Thoracic aorta (tissue), 2 donors: ENCODE measurements at places on chromosomes 2 and 18.

DNA sequence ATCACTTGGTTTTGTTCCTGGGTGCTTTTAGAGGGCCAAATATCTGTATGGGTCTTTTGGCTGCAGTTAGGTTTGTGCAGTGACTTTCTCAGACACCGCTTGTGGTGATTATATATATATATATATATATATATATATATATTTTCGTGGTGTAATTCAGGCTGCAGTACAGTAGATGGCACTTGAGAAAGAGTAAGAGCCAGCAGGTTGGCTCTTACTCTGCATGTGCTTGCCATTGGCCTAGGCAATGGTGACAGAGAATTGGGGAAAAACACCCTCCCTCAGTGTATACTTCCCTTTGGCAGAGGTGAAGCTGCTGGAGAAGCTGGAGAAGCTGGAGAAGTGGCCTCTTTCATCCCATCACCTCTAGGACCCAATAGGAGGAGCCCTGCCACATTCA, 22.2 kb upstream of the MYL1 start:
- no peak for DNase-seq

DNA sequence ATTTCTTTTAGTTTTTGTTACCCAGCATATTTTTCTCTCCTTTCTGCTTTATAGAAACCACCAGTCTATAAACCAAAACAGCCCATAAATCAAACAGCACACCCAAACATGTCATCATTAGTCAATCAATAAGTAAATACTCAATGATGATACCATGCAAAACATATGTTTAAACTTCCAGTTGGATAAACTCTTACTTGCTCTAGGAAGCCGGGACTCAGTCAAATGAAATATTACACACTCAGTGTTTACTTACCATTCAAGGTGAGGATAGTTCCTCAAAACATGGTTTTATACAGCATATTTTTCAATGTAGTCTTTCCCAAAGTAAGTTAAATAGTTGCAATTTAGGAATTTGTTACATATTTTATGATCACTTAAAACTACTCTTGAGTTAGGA, 343.6 kb upstream of the NXPH2 start:
- DNase-seq = no peak

DNA sequence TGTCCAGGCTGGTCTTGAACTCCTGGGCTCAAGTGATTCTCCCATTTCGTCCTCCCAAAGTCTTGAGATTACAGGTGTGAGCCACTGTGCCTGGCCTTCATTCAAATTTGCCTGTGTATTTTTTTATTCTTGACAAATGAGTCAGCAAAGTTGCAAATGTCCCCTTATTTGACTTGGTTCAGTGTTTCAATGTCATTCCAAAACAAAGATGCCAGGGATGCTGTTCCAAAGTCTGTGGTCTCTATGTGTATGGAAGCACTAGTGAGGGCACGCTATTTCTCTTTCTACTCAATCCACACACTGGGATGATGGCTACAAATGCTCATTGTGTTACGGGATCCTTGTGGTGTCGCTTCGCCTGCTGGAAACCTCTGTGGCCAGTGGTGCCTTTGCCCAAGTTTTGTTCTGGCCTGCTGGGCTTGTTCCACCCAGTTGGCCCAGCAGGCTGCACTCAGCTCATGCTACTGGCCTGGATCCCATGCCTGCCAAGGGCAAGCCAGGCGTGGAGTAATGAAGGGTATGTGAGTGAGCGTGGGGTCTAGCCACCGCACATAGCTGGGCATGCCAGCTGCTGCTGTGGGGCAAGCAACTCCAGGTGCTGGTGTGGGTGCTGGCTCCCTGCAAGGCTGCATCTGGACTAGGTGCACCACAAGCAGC, 35.6 kb downstream of the FBXO48 start:
- no peak for DNase-seq

GRCh38 chr2:144522176-144522896, 2.4 kb upstream of the ZEB2 start:
- no peak for DNase-seq

DNA sequence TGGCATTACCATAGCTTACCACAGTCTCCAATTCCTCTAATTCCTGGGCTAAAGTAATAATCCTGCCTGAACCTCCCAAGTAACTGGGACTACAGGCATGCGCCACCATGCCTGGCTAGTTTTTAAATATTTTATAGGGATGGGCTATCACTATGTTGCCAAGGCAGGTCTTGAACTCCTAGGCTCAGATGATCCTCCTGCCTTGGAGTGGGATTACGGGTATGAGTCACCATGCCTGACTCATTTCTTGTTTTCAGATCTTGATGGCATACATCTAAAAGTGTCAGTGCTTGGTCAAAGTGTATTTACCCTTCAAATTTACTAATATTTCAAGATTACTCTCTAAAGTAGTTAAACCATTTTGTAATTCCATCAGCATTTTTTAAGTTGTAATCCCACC, 9.4 kb upstream of the SOCS6 start:
- no peak for DNase-seq

GRCh38 chr2:36516136-36516870, 81.7 kb downstream of the FEZ2 start:
- DNase-seq = no peak

- DNase-seq = no peak
Observed at GRCh38 chr2:213787869-213788268, 503.6 kb downstream of the SPAG16 start.

GRCh38 chr2:217356781-217357180, 496.9 kb upstream of the TNP1 start:
- peak; percentile 34 for DNase-seq

DNA sequence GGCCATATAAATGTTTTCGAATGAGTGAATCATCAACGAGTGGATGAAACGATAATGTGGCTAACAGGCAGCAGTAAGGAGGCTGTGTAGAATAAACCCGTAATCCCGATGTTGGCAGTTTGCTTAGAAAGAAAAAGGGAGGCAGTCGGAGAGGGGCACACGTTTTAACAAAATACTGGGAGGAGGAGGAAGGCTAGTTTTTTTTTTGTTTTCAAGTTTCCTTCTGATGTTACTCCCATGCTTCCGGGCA, 476 bp upstream of the MSH2 start:
- DNase-seq = no peak

DNA sequence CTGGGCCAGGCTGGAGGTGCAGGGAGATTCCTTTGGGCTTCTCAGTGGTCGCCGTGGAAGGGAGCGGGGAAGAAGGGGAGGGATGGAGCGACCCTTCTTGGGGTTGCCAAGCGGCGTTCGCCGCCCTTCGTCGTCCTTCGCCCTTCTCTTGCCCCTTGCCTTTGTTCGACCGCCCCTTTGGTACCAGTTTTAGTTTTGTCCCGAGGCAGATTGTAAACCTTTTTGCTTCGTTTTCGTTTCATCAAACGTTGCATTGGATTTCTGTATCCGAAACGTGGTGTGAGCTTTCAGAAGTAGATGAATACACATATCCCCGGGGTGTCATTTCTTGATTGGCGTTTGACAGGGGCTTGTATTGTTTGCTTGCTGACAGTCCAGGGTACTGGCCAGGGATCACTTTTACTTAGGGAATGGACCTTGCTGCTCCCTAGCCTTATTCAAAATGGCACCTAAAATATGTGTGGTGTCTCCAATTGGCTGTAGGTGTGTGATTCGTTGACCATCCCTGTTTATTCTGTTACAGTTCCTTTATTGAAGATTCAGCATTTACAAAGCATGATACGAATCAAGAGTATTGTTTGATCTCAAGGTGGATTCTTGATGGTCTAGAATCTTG, 788 bp downstream of the USP14 start:
- DNase-seq = no peak

GRCh38 chr2:174792309-174793025, 28.2 kb upstream of the CHRNA1 start:
- no peak for DNase-seq

DNA sequence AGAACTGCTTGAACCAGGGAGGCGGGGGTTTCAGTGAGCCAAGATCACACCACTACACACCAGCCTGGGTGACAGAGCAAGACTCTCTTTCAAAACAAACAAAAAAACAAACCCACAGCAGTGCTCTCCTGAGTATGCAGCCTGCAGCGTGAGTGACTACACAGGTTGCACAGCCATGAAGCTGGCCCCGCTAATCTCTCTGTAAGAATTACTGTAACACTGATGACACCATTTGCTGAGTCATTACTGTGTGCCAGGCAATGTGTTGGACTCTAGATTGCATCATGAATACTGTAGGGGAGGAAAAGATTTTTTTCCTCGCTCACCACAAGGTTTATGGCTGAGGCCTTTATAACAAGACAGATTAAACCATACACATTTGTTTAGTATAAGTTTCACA, 118.6 kb upstream of the ATP8B1 start:
- DNase-seq = no peak

GRCh38 chr2:150759531-150759930, 272.1 kb upstream of the RND3 start:
- DNase-seq = no peak

GRCh38 chr18:13461936-13462335, 243.4 kb downstream of the LDLRAD4 start:
- no peak for DNase-seq

DNA sequence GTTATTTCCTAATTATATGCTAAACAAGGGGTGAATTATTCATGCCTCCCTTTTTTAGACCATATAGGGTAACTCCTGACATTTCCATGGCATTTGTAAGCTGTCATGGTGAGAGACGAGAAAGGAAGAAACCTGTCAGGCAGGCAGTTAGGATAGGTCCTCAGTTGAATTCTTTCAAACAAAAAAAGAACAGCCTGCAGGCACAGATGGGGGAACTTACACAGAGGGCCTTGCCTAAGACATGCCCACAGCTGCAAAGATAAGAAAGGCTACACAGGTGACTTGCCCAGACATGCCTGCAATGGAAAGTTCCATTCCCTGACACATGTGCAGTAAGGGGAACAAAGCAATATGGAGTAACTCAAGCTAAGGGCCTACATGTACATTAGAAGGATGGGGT, 128.1 kb downstream of the TMEM163 start:
- DNase-seq = no peak

- no peak for DNase-seq
Observed at GRCh38 chr2:124480958-124481357, 455.9 kb downstream of the CNTNAP5 start.

GRCh38 chr18:79642626-79643025, 37.0 kb upstream of the CTDP1 start:
- DNase-seq = no peak

DNA sequence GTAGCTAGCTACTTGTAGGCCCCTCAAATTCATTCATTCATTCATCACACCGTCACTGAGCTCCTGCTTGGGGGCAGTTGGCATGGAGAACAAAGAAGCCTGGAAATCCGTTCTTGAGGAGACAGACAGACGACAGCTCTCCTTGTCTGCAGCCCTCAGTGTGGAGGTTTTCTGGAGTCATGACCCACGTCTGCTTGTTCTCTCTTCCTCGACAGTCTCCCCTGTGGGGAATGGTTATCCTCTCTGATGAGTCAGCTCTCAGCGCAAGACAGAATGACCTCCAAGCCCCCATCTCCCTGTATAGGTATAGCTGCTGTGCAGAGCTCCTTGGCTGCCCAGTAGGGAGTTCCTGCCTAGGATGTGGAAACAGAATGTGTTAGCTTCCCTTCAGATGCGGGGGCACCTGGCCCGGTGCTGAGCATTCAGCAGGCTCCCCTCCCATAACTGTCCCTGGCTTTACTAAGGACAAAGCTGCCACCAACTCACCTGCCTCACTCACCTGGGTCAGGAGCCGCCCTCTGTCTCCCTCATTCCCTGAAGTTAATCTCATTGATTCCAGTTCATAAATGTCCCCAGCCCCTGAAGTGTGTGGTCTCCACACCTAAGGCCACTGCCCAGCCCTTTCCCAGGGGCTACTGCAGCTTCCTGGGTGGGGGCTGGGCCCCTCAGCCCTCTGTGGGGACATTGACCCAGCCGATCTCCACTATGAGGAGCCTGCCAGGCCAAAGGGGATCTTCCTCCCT, 124.7 kb downstream of the ACKR3 start:
- no peak for DNase-seq

GRCh38 chr18:8507915-8508705, 101.1 kb upstream of the RAB12 start:
- no peak for DNase-seq

GRCh38 chr2:14354231-14354630, 278.3 kb upstream of the LRATD1 start:
- DNase-seq = no peak

DNA sequence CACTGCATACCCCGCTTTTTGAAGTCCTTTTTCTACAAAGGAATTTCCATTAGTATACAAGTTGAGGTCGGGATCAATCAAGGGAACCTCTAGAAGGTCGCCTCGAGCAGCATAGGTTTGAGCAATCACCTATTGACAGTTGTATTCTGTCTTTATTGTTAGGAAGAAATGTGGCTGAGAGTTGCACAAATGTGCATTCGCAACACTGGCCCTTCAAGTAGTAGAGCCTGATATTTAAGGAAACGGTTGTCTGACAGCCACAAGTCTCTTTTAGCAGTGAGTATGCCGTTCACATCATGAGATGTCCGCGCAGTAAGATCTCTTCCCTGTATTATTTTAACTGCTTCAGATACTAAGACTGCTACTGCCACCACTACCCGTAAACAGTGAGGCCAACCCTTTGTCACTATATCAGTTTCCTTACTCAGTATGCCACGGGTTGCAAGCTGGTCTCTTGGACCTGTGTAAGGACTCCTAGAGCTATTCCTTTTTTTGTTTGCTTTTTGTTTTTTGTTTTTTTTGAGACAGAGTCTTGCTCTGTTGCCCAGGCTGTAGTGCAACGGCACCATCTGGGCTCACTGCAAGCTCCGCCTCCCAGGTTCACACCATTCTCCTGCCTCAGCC, 10.0 kb upstream of the STARD7 start:
- DNase-seq = no peak

- no peak for DNase-seq
Observed at GRCh38 chr2:179172894-179173293, 91.7 kb downstream of the SESTD1 start.

DNA sequence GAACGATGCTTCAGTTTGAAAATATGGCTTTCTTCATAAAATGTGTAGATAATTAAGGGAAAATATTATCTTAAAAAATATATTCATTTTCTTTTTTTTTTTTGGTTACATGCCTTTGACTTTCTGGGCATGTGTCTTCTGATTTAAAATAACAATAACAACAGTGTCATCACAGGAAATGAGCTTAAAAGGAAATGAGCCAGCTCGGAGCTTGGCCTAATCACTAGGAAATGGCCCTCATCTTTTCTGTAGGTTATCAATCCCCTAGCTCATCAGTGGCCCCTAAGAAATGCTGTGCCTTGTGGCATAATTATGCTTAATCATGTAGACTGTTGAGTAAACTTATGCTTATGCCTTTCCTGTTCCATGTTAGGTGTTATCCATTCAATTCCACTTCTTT, 141.8 kb upstream of the FHL2 start:
- DNase-seq = no peak

DNA sequence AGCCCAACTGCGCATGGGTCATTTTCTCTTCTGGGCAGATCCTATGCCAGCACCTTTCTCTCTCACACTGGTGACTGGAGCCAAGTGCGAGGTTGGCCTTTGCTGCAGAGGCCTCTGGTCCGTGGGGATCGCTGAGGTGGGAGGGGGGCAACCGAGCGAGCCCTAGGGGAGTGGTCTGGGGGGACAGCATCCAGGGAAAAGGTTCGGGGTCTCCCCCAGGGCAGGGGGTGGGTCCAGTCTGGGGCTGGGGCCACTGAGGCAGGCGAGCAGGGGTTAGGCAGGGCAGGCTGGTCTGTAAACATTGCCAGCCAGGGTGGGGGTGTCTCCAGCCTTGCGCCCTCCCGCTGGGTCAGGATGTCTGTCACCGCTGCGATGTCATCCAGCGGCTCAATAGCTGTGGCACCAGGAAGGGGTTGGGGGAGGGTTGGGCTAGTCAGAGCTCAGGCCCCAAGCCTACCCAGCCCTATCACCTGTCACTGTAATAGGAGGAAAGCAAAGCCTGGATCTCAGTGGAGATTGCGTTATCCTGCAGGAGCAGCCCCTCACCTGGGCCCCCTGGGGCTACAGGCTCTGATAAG, 4.7 kb downstream of the WDR54 start:
- DNase-seq = no peak

GRCh38 chr2:144376460-144376859, 143.5 kb downstream of the ZEB2 start:
- DNase-seq = no peak
